ENCODE measurements at places on chromosomes 2 and 18.

GRCh38 chr2:9168821-9169221 is 37.8 kb upstream of the ASAP2 start:
- DNase-seq = no peak

DNA sequence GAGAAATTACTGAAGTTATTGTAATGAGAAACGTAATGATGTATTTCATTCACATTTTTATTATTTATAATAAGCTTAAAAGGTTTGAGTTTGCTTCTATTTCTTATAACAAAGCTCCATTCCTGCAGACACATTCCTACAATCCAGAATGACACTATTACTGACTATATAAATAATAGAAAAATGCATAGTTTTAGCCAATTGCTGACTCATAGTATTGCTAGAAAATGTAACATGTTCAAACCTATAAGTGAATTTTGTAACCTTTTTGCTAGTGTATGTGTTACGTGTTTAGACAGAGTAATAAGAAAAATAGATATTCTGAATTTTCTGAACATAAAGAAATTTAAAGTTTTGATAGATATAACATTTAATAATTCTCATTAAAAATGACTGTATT is 9.3 kb upstream of the VWC2L start:
- no peak for DNase-seq

DNA sequence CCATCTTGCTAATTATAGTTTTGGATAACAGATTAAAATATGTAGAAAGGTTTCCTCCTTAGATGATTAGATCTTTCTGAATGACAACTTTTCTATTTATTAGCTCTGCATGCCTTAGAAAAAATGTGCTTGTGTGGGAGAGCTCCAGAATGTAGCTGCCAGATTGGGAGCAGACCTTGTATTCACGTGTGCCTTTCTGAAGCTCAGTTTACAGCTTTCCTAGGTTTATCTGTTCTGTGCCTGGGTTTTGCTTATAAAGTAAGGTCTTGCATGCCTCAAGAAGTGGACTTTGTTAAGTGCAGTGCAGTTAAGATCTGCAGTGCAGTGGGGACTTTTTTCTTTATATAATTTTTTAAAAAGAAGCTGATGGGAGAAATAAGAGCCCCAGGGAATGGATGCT is 179.0 kb downstream of the DCC start:
- no peak for DNase-seq

DNA sequence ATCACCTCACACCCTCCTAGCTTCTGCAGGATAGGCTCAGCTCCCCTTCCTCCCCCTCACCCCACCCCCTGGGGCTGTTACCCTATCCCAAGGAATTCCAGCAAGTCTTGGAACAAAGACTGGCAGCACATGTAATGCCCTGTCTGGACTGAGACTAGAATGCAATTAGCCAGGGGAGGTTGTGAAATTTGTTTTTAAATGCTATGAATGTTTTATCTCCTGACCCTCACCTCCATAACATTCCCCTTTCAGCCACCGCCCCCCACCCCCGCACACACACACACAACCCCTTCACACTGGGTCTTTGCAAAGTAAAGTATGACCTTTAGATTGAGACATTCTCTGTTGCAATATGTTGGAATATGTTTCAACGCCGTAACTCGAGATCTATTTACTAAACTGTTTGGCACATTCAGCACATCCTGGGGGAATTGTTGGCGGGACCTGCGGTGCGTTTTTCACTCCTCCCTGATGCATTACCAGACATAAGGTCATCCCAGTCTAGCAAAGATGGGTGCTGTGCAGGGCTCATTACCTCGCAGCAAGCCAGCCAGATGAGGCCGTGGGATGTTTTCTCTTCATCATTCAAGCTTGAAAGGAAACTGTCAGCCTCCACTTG is 290.7 kb upstream of the SLC14A2 start:
- DNase-seq = no peak

GRCh38 chr2:172607379-172607928 is 51.6 kb downstream of the PDK1 start:
- DNase-seq = no peak

DNA sequence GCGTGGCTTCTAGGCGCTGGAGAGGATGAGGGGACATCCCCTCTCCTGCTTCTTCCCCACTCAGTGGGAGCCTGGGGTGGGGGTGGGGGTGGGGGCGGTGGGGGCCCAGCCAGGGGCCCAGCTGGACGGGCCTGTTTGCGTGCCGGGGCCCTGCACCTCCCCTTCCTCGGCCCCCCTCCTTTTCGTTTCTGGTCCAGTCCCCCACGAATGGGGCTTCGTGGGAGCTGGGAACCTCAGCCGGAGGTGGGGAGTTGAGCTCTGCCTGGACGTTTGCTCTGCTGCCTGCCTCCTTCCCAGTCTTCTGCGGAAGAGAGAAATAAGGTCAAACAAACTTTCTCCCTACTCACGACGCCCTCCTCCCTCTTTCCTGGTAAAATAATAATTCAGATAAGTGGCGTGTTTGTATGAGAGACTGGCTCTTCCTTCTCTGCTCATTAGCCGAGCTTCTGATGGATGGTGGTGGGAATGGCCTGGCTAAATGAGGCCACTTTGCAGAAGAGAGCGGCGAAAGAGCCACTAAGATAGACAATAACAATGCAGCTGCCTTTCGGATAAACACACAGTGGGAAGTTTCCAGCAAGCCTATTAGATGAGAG is 782 bp downstream of the MTA3 start:
- DNase-seq = peak; percentile 51

DNA sequence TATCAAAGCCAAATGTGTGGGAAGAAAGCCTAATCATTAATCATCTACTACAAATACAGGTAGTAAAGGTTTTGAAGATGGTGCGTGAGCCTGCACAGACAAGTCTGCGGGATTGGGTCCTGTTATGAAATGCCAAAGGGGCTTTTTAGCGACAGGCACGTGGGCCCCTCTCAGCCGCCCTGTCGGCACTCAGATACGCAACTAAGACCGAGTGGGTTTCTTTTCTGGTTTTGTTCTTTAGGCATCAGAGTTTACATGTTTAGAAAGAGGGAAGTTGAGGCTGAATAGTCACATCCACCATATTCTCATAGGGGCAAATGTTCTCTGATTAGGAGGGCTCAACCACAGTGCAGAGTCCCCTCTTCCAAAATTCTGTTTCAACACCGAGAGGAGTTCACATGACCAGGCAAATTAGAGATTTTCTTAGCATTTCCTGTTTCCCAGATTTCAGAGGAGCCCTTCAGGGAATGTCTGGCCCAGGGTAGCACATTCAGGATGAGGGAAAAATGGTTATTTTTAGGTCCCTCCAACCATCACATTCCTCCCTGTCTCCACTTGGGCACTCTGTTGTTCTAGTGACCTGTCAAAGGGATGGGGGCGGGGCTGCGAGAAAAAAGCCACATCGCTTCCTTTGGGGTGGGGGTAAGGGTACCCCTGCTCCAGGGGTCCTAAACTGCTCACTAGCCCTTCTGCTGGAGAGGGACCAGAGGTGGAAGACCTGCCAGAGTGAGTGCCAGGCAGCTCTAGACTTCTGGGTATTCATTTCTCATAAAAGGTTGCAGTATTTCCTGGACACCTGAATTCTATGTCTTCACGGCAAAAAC is 159.2 kb downstream of the BCL2 start:
- DNase-seq = no peak

GRCh38 chr2:119190321-119191111 is 32.0 kb upstream of the C1QL2 start:
- no peak for DNase-seq

- no peak for DNase-seq
These were observed 287.0 kb downstream of the PHLPP1 start for GRCh38 chr18:63002305-63002704.

Measured in dorsolateral prefrontal cortex (tissue), 122 donors.